ENCODE measurements at places on chromosomes 13 and 19. TPM values are rescaled to one million over a fixed set of nuclear protein-coding genes. Genes with fewer than 3 reads are reported as not detected.

KLK15 gene
- total RNA-seq, result not detected

DNA sequence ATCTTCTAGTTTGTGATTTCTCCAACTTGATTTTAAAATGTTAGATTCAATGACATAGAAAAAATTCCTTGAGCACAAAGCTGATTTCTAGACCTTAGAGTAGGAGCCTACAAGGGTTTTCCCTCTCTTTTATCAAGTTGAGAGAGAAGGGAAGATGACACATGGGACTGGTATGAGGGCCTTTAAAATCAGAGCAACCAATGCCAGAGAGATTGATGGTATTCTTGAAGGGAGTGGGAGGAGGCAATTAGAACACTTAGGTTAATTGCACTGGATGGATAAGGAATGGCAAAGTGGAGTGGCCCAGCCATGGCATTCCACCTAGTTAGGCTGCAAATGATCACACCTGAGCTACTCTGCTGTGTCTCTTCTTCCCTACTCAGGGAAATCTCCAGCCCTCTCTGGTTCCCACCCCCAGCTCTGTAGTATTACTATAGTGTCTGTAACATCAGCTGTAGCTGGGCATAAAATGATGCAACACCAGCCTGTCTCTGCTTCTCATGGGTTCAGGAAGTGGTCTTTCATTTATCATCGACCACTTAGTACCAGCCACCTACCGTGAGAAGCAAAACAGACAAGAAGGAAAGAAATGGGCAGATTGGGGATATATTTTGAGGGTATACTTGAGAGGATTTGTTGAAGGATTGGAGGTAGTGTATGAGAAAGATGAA is 333.6 kb downstream of the DLEU7 start:
- DNase-seq, result no peak

DNA sequence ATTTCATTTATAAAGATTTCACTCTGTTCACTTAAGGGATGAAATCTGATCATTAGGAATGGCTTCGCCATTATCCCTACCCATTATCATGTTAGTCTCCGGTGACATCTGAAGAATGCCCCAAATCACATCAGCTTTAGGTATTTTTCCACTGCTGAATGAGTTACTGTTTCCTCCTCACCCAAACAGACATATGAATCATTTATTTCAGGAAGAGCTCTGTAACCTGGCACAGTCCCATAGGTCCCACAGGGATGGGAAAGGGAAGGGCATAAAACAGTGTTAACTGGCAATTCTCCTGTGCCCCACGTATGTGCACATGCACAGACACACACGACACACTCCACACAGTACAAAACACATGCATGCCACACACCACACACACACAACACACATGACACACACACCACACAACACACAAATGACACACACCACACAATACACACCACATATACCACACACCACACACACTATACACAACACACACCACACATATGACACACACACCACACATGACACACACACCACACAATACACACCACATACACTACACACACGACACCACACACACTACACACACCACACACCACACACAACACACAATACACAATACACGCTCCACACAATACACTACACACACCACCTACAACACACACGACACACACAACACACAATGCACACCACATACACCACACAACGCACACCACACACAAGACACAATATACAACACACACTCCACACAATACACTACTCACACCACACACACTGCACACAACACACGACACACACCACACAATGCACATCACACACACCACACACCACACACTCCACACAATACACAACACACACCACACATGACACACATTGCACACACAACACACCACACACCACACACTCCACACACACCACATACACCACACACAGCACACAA is 15.4 kb downstream of the TMEM255B start:
- no peak for DNase-seq

LYPD3 gene
- total RNA-seq, result 0.88 TPM

GRCh38 chr13:54194233-54195024 is 1165.8 kb downstream of the OLFM4 start:
- no peak for DNase-seq
